ENCODE measurements at places on chromosomes 1 and 21.

DNA sequence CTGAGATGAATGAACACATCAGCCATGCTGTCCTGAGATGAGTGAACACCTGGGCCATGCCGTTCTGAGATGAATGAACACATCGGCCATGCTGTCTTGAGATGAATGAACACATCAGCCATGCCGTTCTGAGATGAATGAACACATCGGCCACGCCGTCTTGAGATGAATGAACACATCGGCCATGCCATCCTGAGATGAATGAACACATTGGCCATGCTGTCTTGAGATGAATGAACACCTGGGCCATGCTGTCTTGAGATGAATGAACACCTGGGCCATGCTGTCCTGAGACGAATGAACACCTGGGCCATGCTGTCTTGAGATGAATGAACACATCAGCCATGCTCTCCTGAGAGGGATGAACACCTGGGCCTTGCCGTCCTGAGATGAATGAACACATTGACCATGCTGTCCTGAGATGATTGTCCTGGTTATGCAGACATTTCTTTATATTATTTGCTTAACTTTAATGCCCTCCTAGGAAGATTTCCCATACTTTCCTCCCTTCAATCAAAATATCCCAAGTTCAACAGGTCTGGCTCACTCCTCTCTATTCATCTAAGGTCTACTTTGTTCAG lies 48.6 kb upstream of the COL6A1 start:
- no peak for DNase-seq

DNA sequence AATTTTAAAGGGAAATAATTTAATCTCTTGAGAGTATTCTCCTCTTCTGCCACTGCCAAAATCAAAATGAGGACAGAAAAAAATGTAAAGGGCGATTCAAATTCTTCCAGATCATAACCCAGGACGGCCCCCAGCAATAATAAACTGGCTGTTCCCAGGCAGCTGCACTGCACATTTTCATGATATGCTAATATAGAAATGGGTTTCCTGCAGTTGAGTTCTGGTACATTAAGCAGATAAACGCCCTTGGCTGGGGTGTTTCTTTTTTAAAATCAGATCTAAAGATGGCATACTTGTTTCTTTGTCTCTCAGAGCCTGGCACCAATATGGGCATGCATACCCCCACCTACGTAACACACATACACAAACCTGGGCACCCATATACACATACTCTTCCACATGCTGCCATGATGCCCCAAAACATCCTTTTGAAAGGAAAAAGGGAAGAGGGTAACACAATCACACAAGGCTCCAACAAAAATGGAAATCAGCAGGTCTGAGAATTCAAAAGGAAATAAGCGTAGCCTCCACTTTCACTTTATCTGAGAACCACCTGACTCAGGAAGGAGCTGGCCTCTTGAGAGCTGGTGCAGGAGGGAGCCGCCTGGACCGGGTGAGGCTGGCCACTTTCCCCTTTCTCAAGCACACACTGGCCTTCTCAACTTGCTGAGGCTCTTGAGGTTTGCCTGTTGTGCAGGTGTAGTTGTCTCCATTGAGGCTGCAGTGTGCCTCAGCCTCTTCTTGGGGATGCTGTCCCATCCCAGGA lies 653.4 kb downstream of the KIF26B start:
- DNase-seq, result no peak

DNA sequence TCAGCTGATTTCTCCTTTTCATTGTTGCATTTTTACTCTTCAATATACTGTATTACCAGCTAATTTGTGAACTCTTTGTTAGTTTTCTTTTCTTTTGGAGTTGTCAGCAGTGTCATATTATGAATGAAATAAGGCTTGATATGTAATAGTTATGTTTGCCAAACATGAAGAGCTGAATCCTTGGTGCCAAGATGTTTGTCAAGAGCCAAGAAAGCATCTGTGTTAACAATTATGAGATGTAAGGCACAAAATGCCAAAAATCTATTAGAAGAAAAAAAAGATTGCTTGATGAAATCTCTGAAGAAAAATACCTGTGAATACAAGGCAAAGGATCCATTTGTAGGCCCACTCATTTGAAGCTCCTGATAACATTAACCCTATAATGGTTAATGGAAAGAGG lies 48.4 kb upstream of the RNPC3 start:
- no peak for DNase-seq

DNA sequence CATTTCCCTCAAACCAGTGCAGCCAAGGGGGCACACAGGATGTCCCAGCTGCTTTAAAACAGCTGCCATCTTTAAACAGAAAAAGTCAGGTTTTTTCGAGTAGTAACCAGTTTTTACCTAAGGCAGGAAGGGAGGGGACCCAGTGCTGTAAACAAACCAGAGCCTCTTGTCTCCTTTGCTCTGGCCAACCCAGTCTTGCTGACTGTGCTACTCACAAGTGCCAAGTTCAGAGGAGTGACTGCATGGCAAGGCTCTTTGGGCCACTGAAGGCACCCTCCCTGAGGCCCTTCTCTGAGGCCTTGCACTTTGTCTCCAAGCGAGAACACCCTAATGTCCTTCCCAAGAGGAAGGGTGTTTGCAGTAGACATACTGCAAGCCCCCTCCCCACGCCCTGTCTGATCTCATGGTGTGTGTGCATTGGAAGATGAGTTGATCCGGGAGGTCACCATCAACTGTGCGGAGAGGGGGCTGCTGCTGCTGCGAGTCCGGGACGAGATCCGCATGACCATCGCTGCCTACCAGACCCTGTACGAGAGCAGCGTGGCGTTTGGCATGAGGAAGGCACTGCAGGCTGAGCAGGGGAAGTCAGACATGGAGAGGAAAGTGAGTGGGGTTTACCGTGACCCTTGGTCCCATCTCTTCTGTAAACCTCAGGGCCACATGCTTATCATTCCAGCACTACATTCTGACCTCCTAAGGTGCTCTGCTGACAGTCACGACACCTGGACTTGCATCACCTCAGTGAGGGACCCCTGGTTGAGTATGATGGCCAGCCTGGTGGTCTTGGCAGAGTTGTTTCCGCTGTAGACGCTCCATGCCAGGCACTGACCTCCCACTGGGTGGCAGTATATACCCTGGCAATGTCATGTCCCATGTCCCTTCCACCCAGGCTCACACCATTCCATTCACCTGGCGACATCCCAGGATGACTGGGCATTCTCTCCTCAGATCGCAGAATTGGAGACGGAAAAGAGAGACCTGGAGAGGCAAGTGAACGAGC lies 4.7 kb downstream of the DNALI1 start:
- peak; percentile 24 for DNase-seq

DNA sequence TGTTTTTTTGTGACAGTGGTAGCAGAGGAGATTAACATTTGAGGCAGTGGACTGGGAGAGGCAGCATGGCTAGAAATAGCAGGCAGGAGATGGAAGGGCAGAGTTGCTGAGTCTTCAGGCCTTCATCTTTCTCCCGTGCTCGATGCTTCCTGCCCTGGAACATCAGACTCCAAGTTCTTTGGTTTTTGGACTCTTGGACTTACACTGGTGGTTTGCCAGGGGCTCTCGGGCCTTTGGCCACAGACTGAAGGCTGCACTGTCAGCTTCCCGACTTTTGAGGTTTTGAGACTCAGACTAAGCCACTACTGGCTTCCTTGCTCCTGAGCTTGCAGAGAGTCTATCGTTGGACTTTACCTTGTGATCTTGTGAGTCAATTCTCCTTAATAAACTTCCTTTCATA lies 24.2 kb upstream of the LEFTY2 start:
- DNase-seq, result no peak

DNA sequence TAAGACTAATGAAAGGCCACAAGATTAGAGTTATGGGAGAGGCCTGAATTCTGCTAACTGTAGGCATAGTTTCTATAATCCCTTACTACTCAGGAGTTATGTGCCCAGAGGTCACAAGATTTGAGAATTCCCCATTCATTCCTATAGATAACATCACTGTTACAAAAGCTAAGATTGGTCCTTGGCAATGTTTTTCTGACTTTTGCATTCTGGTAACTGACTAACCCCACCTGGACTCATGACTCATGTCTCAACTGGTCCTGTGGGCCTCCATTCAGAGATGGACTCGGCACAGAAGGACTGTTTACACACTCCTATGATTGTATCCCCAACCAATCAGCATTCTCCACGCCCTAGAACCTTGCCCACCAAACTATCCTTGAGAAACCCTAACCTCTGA lies 249.0 kb upstream of the ZP4 start:
- no peak for DNase-seq

DNA sequence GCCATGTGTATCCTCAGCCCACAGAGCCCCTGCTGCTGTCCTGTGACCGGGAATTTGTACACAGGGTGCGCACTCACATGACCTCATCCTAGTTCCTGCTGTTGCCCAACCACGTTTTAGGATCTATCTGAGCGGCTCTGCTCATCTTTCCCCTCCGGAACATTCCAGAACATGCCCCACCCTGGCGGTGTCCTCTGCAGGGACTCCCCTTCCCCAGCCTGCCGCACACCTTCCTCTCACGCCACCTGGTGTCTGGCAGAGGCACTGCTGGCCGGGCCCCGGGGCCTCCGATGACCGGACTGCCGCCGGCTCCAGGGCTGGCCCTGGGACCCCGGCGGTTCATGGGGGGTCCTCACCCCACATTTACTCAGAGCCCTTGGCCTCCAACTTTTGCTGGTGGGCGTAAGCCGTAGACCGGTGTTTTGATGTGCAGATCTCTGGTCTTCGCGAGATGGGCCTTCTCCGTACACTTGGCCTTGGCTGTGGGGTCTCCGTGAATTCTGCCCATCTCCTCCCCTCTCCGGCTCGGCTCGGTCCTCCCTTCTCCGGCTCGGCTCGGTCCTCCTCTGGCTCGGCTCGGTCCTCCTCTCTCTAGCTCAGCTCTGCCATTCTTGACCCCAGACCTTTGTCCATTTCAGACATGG lies 29.5 kb downstream of the ARHGEF16 start:
- peak; percentile 32 for DNase-seq

DNA sequence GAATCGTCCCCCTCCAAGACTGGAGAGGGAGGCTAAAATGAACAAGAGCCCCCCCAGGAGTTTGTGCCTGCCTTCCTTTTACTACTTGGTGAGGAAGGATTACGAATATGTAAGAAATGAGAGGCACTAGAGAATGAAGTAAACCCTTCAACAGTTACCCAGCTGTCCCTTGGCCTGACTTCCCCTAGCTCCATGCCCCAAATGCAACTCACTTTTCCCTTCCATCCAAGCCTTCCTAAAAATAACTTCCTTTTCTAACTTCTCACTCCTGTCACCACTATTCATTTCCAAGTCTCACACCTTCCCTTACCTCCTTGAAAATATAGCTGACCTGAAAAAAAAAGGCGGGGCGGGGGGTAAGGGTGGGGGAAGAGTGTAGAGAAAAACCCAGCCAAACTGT lies 96.6 kb upstream of the HNRNPU start:
- DNase-seq, result no peak

GRCh38 chr1:235942979-235943575 lies 76.4 kb upstream of the LYST start:
- DNase-seq, result no peak

DNA sequence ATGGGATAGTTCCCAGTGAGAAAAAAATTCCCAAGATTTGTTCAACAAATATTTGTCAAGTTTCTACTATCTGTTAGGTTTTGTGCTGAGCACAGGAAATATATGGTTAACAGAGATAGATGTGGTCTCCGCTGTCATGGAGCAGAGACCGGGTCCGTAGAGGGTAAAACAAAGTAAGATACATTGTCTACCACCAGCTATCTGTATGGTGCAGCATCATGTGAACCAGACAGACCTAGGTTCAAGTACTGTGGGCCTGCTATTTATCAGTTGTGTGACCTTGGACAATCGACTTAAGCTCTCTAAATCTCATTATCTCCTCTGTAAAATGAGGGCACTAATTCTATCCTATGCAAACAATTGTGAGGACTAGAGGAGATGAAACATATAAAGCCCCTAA lies 109.8 kb downstream of the DUSP10 start:
- DNase-seq, result no peak

GRCh38 chr1:16172964-16173446 lies 17.1 kb upstream of the EPHA2 start:
- no peak for DNase-seq

GRCh38 chr21:45102391-45102932 lies 28.1 kb downstream of the ADARB1 start:
- no peak for DNase-seq

- no peak for DNase-seq
These were observed 270.5 kb downstream of the RRAGC start for GRCh38 chr1:38589036-38589435.

- no peak for DNase-seq
These were observed 130.9 kb downstream of the DMRTB1 start for GRCh38 chr1:53590104-53590503.

- DNase-seq, result no peak
These were observed 247.3 kb downstream of the FOXD2 start for GRCh38 chr1:47684964-47685762.

- DNase-seq, result no peak
These were observed 103.6 kb upstream of the KAZN start for GRCh38 chr1:14494911-14495310.
